ENCODE measurements at places on chromosomes 11 and 22.

- no peak for DNase-seq
- H3K4me1 ChIP-seq = no peaks in the 10 kb centered on the region
- no peaks in the 10 kb centered on the region for H3K27me3 ChIP-seq
- no peak overlapping the region for H3K4me3 ChIP-seq
- no peaks in the 10 kb centered on the region for H3K36me3 ChIP-seq
These were observed 38.2 kb downstream of the CCDC83 start for GRCh38 chr11:85893395-85893794.

DNA sequence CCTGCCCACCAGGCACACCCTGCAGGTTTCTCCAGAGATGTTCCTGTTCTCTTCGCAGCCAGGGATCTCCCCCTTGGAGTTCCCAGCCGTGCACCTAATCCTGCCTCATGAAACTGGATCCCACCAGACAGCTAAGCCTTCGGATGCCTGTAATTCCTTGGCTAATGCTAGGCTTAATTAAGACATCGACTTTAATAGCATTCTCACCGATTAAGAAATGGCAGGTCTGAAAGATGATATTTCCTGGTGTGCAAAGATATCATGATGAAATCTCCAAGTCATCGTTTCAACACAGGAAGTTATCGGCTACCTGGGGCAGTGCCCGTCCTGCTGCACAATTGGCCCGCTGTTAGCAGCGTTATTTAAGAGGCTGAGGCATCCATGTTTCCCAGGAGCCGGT is 41.5 kb upstream of the CCND1 start:
- H3K36me3 ChIP-seq = no peaks in the 10 kb centered on the region
- H3K4me1 ChIP-seq = no peaks in the 10 kb centered on the region
- DNase-seq = no peak
- no peak overlapping the region for H3K27ac ChIP-seq

GRCh38 chr11:2149864-2150847 is 10.9 kb downstream of the INS start:
- peaks cover 81% of the 10 kb centered on the region for H3K27me3 ChIP-seq
- no peak overlapping the region for H3K4me3 ChIP-seq
- H3K36me3 ChIP-seq = no peaks in the 10 kb centered on the region
- no peak overlapping the region for H3K27ac ChIP-seq

- H3K27ac ChIP-seq = peak overlapping the region; percentile 100
- DNase-seq = peak; percentile 20
- no peaks in the 10 kb centered on the region for H3K27me3 ChIP-seq
- peak overlapping the region; percentile 79 for H3K4me3 ChIP-seq
- H3K4me1 ChIP-seq = peaks cover 78% of the 10 kb centered on the region
These were observed 1.6 kb downstream of the SUN2 start for GRCh38 chr22:38753948-38754750.

DNA sequence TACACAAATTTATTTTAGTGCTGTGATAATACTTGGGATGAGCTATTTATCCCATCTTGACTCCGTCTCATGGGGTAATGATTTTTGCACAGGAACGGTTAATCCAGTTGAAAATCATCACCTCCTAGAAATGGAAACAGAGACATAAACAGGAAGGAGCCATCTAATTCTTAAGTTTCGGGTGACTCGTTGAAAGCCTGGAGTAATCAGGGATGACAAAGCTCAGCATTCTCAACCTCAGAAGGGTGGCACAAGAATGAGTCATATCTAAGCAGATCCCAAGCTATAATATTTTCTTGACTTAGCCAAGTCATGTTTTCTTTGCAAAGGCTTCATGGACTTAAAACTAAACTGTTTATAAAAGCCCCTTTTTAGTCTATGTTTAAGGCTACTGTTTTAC is 280.8 kb upstream of the CCDC90B start:
- no peak overlapping the region for H3K27ac ChIP-seq
- no peaks in the 10 kb centered on the region for H3K27me3 ChIP-seq
- no peaks in the 10 kb centered on the region for H3K4me1 ChIP-seq
- H3K36me3 ChIP-seq = no peaks in the 10 kb centered on the region
- no peak for DNase-seq

DNA sequence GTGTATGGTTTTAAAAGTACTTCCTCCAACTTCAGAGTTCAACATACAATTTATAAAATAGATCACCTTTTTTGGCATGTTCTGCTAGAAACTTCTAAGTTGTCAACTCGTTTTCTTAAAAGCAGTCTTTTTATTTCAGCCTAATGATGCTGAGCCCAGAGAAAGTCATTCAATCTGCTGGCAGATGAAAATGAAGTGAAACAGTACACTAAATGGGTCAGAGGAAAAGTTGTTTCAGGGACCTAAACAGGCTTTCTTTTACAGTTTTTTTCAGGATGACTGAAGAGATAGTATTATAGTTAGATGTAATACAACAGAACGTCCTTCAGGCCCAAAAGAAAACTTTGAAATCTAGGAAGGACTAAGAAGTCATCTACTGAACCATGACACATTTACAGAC is 842.7 kb upstream of the CCDC90B start:
- H3K27me3 ChIP-seq = no peaks in the 10 kb centered on the region
- H3K4me1 ChIP-seq = no peaks in the 10 kb centered on the region
- DNase-seq = no peak
- no peak overlapping the region for H3K4me3 ChIP-seq

Measured in esophagus squamous epithelium (tissue), 5 donors.